ENCODE measurements at places on chromosomes 16 and 17. TPM values are rescaled to one million over a fixed set of nuclear protein-coding genes. Genes with fewer than 3 reads are reported as not detected.

DNA sequence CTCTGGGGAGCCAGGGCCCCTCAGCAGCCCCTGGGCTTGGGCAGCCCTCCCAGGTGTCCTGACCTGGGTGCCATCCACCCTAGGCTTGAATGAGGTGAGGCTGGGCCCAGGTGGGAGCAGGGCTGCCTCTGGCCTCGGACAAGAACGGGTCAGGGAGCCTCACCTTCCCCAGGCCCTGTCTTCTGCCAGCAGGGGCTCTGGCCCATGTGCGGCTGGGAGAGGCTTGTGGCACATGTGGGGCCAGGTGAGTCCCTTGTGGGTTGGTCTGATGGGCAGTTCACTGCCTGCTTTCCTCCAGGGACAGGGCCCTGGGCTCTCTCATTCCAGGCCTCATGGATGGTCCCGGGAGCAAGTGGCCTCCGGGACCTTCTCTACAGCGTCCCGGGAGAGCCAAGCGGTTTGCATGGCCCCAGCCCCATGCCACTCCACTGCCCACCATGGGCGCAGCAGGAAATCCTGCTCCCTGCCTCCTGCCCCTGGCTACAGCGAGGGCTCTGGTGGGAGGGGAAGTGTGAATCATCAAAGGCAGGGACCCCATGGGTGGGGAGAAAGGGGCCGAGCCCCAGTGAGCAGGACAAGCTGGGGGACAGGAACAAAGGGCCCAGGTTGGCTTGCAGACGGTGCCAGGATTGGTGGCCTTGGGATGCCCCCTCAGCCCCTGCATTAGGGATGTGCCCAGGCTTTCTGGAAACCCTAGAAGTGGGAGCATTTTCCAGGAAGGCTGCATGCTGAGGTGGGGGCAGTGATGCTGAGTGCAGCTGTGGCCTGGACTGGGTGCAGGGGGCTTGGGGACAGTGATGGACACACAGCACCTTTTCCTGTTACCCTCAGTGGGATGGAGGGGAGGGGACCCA lies 12.2 kb downstream of the VASN start:
- H3K27me3 ChIP-seq = no peaks in the 10 kb centered on the region
- peak overlapping the region; percentile 27 for H3K27ac ChIP-seq
- DNase-seq = no peak
- H3K4me1 ChIP-seq = peaks cover 2% of the 10 kb centered on the region
- H3K4me3 ChIP-seq = no peak overlapping the region

Gene DECR2
- total RNA-seq = 41.2 TPM

Gene SEPTIN12
- total RNA-seq = not detected

Gene CLEC18C
- 1.2 TPM for total RNA-seq

DNA sequence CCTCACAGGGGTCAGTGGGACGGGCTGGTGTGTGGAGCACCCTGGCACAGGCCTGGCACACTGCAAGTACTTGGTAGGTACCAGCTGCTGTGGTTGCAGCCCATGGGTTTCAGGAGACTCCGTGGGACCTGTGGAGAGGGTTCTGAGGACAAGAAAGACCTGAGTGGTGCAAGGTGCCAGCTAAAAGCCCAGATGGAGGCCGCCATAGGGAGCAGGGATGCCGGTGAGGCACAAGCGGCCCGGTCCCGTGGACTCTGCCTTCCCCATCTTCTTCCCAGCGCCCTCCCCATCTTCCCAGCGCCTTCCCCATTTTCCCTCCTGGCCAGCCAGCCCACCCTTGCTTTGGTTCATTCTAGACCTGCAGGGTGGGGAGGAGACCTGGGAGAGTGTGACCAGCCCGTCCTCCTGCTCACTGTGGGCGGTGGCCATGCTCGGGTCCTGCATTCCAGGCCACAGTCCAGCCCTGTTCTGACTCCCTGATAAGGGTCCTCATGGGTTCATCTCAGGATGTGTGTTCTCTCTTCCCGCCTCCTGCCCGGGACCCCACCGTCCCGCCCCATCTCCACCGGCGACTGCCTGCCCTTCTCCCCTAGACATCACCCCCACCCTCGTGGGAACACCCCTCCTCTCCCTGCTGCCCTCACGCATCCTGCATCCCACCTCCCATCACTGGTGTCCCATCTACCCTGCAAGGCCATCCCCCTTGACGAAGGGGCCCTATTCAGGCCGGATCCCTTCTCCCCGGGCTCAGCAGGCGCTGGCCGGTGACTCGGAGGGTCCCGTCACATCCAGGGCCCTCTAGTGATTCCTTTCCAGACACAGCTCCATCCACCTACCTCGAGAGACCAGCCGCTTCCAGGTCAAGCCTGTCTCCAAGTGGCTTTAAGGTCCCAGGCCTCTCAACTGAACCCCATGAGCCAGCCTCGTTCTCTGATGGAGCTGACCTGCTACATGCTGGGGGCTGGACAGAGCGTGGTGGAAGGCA lies 3.4 kb downstream of the ZNF469 start:
- peaks cover 4% of the 10 kb centered on the region for H3K36me3 ChIP-seq
- H3K4me1 ChIP-seq = peaks cover 26% of the 10 kb centered on the region
- H3K4me3 ChIP-seq = no peak overlapping the region
- peaks cover 28% of the 10 kb centered on the region for H3K27me3 ChIP-seq

Gene C17orf50
- total RNA-seq = not detected

DNA sequence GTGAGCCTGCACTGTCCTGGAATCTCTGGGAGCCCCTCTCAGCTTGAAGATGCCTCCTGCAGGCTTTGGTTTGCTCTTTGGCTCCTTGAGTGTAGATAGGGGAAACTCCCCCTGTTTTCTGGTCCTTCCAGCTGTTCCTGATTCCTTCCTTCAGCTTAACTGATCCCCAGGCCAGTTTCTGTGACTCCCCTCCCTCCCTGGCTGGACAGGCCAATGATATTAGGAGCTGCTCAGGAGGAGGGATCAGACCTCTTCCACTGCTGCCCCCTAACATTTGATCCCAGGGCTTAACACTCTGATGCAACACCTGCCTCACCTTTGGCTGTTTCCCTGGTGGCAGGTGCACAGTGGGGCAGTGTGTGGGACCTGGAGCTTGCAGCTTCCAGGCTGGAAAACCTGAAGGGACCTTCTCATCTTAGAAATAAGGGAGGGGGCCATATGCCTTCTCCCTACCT lies at the start of gene TAC4:
TAC4 (minus strand) TSS at position 51 of the 455 bp plus-strand sequence. CDS start 52 bp downstream, outside the sequence.
- no peak for DNase-seq
- peaks cover 24% of the 10 kb centered on the region for H3K36me3 ChIP-seq
- peaks cover 27% of the 10 kb centered on the region for H3K27me3 ChIP-seq
- H3K4me1 ChIP-seq = no peaks in the 10 kb centered on the region
- H3K4me3 ChIP-seq = no peak within 1 kb of the TSS

Gene BIRC5
- total RNA-seq = 58.5 TPM

Gene DRC3
- 2.0 TPM for total RNA-seq

GRCh38 chr17:9806699-9807098 lies 15.2 kb downstream of the GSG1L2 start:
- no peaks in the 10 kb centered on the region for H3K36me3 ChIP-seq
- H3K27me3 ChIP-seq = no peaks in the 10 kb centered on the region
- DNase-seq = no peak
- H3K4me1 ChIP-seq = peaks cover 12% of the 10 kb centered on the region
- no peak overlapping the region for H3K4me3 ChIP-seq

Measured in Calu3 (cell line).